Myometrial cell (primary cell): ENCODE measurements at places on chromosomes 7 and 10. TPM values are rescaled to one million over a fixed set of nuclear protein-coding genes. Genes with fewer than 3 reads are reported as not detected.

FZD8 gene
- total RNA-seq, result 1.8 and 2.0 TPM in 2 replicates

ADCYAP1R1 gene
- total RNA-seq, result not detected in 2 replicates

PNPLA8 gene
- 19.0 and 25.7 TPM in 2 replicates for total RNA-seq

PPP1R17 gene
- not detected in 2 replicates for total RNA-seq

ACTA2 gene
- 211 and 251 TPM in 2 replicates for total RNA-seq
